Lung (tissue), 17 donors: ENCODE measurements at places on chromosomes 5 and 9. TPM values are rescaled to one million over a fixed set of nuclear protein-coding genes. Genes with fewer than 3 reads are reported as not detected.

DNA sequence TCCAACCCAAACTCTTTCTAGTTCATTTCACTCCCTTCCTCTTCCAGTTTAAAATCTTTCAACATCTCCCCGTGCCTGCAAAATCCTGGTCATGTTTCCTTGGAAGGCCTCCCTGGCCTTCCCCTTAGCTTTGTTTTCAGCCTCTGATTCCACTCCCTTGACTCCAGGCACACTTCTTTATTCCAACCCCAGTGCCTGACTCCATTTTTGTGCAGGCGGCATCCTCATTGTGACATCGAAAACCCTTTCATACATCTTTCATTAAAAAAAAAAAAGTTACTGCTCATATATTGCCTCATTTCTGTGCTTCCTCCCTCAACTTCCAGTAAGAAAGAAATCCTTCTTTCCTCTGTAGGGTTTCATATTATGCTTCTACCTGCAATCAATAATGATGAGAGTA is 7.1 kb upstream of the TNFSF8 start:
- H3K36me3 ChIP-seq, result no peaks in the 10 kb centered on the region
- no peak overlapping the region for H3K4me3 ChIP-seq

GRCh38 chr5:132591145-132591544 is 34.4 kb downstream of the RAD50 start:
- H3K27ac ChIP-seq, result no peak overlapping the region
- no peaks in the 10 kb centered on the region for H3K27me3 ChIP-seq
- no peak overlapping the region for H3K4me3 ChIP-seq
- peak; percentile 32 for DNase-seq
- peaks cover 20% of the 10 kb centered on the region for H3K36me3 ChIP-seq

DNA sequence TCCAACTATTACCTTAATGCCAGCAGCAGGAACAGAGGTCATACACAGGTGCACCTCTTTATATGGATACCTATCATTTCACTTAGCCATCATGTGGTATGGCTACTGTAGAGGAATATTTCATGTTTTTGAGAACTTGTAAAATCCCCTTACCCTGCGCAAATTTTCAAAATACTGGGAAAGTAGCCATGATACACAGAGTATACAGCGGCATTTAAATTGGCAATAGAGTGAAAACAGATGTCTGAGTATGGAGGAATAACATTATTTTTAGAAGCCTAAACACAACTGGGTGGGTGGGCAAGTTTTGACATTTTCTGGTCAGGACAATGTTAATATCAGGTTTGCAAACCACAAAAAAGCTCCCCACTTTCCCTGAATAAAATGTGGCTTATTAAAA is 109.5 kb downstream of the SMIM23 start:
- no peak overlapping the region for H3K4me3 ChIP-seq
- no peaks in the 10 kb centered on the region for H3K36me3 ChIP-seq
- no peak overlapping the region for H3K27ac ChIP-seq
- peak; percentile 58 for DNase-seq
- H3K4me1 ChIP-seq, result no peaks in the 10 kb centered on the region

GRCh38 chr9:5949103-5949699 is 58.5 kb downstream of the MLANA start:
- H3K36me3 ChIP-seq, result no peaks in the 10 kb centered on the region
- no peak overlapping the region for H3K4me3 ChIP-seq
- H3K27ac ChIP-seq, result no peak overlapping the region
- peaks cover 6% of the 10 kb centered on the region for H3K4me1 ChIP-seq
- DNase-seq, result peak; percentile 30

- H3K4me3 ChIP-seq, result no peak overlapping the region
- no peaks in the 10 kb centered on the region for H3K36me3 ChIP-seq
Measured at GRCh38 chr9:71242081-71242480, 120.7 kb upstream of the TRPM3 start.

DNA sequence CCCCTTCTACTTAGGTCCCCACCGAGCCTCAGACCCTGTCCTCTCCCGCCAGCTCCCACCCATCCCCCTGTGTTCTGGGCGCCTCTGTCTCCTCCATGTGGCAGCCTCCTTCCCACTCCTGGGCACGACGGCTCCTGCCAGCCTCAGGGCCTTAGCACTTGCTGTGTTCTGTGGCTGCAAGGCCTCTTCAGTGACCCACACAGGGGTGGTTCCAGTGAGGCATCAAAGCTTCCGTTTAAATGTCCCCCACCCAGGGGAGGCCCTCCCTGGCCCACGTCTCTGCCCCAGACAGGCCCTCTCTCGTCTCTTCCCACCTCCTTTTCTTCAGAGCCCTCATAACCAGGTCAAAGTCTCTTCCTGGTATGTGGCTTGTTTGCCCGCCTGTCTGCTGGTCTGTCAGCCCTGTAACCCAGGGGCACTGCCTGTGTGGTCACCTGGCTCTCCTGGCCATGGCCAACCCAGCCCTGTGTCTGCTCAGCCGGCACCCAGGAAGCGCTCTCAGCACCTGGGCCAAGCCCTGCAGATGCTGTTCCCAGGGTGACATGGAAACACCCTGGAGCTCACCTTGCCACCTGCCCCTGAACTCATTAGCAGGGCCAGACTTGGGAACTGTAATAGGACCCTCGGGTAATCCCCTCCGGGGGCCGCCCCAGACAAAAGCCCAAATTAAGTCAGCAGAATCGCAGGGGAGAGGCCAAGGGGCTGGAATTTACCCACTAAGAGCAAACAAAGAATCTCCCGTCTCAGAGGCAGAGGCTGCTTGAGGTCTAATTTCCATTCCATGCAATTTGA is 33.7 kb downstream of the LHX3 start:
- H3K36me3 ChIP-seq, result no peaks in the 10 kb centered on the region
- H3K27me3 ChIP-seq, result no peaks in the 10 kb centered on the region
- DNase-seq, result peak; percentile 43
- H3K27ac ChIP-seq, result no peak overlapping the region

- no peaks in the 10 kb centered on the region for H3K27me3 ChIP-seq
- H3K27ac ChIP-seq, result no peak overlapping the region
- H3K4me1 ChIP-seq, result no peaks in the 10 kb centered on the region
- H3K36me3 ChIP-seq, result no peaks in the 10 kb centered on the region
Measured at GRCh38 chr5:66209350-66209749, 65.2 kb downstream of the SREK1 start.

- DNase-seq, result no peak
- H3K4me3 ChIP-seq, result no peak overlapping the region
- no peak overlapping the region for H3K27ac ChIP-seq
- no peaks in the 10 kb centered on the region for H3K4me1 ChIP-seq
Measured at GRCh38 chr5:7822449-7822848, 28.5 kb downstream of the CFAP90 start.

DNA sequence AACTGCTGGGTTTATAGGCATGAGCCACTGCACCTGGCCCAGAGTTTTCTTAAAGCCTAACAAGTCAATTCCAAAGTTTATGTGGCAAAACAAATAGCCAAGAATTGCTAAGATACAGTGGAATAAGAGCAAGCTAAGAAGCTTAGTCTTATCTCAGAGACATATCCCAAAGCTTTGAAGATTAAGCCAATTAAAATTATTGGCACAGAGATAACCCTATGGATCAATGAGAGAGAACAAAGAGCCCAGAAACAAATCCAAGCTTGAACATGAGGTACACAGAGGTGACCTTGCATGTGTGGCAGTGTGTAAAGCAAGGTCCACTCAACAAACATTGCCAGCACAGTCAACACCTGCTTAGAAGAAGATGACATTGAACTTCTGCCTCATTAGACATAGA is 13.3 kb downstream of the BTNL3 start:
- H3K27me3 ChIP-seq, result no peaks in the 10 kb centered on the region
- no peak for DNase-seq
- H3K36me3 ChIP-seq, result no peaks in the 10 kb centered on the region
- H3K4me3 ChIP-seq, result no peak overlapping the region
- no peaks in the 10 kb centered on the region for H3K4me1 ChIP-seq

DNA sequence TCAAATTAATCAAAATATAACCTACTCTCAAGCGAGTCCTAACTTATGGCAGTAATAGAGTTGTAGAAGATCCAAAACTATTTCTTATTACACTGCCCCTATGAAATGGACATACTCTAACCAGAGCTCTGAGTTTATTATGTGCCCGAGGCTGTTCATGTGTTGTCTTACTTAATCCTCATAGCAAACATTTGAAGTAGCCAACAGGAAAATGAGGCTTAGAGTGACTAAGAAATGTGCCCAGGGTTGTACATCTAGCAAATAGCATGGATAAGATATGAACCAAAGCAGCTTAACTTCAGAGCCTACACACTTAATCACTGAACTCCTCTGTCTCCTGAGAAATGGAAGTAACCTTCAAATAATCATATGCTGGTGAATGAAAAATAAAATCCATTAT is 1551.7 kb downstream of the MAT2B start:
- H3K27ac ChIP-seq, result no peak overlapping the region
- no peak for DNase-seq
- H3K4me1 ChIP-seq, result no peaks in the 10 kb centered on the region
- H3K36me3 ChIP-seq, result no peaks in the 10 kb centered on the region

DNA sequence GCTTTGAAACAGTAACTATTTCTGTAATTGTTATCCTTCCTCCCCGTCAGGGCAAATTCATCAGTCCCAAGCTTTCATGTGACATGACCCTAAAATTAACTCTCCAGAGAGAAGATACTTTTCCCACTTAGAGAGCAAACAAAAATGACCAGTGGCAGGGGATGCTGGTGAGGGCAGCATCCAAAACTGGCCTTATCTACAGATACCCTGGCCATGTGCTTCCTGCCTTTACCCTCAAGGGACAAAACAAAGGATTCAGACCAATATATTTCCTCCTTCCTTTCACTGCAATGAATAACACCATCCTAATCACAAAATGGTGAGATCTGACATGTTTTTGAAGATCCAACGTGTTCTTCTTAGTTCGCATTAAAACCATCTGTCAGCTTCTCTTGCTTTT is 267.2 kb downstream of the MAN2A1 start:
- H3K27me3 ChIP-seq, result no peaks in the 10 kb centered on the region
- DNase-seq, result no peak
- H3K27ac ChIP-seq, result no peak overlapping the region
- H3K4me3 ChIP-seq, result no peak overlapping the region
- no peaks in the 10 kb centered on the region for H3K4me1 ChIP-seq

The GABRA1 gene
- 0.20 TPM for total RNA-seq

The ANKRD31 gene
- 0.25 TPM for total RNA-seq

The PCDHA1 gene
- not detected for total RNA-seq
